H9 (cell line): ENCODE measurements at places on chromosomes 1 and 21. TPM values are rescaled to one million over a fixed set of nuclear protein-coding genes. Genes with fewer than 3 reads are reported as not detected.

Gene WDR64
- not detected in 2 replicates for total RNA-seq

Gene MARK1
- total RNA-seq = 17.5 and 17.8 TPM in 2 replicates

Gene FAM43B
- total RNA-seq = 0.20 and 0.22 TPM in 2 replicates

Gene PRRX1
- not detected in 2 replicates for total RNA-seq

Gene TBX15
- 0.07 TPM in 1 of 2 replicates, not detected in the other for total RNA-seq

Gene CLCA1
- not detected in 2 replicates for total RNA-seq

Gene IVL
- total RNA-seq = not detected in 2 replicates

Gene TRIM63
- total RNA-seq = not detected in 2 replicates

Gene SLC45A3
- 16.7 TPM in 2 replicates for total RNA-seq

DNA sequence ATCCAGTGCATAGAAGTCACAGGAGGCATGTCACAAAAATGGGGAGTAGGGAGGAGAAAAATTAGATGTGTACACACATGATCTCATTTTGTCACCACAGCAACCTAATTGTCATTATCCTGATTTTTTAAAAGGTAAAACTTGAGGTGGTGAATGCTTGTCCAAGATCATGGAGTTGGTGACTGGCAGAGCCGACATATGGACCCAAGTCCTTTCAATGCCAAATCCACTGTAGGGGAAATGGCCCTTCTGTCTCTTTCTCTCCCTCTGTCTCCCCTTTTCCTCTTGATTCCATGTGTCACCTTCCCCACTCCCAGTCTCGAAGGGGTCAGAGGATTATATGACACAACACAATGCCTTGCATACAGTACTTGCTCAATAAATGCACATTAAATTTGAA lies 65.7 kb upstream of the JUN start:
- DNase-seq = no peak
- no peak overlapping the region for H3K4me3 ChIP-seq
- H3K4me1 ChIP-seq = peaks cover 9% of the 10 kb centered on the region
- H3K36me3 ChIP-seq = no peaks in the 10 kb centered on the region

DNA sequence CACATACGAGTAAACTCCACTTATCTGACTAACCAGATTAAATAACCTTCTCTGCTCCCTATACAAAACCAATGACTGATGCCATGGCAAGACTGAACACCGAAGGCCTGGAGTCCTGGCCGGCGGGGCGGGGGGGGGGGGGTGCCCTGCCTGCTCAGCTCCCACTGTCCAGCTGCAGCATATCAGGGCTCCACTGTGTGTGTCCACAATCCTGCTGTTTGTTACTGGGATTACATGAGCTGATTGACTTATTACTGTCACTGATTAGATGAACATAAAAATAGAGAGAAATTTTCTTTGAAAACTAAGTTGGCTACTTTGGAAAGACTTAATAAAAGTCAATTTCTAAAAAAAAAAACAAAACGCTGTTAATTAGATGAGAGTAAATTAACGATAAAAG lies 24.9 kb downstream of the TMEM63A start:
- H3K4me3 ChIP-seq = no peak overlapping the region
- H3K27me3 ChIP-seq = no peaks in the 10 kb centered on the region
- no peaks in the 10 kb centered on the region for H3K4me1 ChIP-seq

DNA sequence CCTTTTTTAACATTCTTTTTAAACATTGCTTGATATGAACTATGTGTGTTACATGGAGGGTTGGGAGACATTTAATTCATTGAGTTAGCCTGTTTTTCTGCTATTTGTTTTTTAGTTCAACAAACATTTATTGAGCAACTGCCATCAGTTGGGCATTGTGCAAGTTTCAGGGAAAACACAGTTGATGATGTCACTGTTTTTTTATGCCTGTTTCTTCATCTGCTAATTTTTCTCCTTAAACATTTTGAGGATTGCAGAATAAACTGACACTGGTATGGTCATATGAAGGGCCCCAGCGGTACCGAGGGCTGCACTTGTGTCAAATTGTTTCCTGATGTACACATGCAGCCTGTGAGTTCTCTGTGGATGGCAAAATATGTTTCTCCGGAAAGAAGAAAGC lies 253.0 kb downstream of the FGGY start:
- no peak overlapping the region for H3K4me3 ChIP-seq
- H3K36me3 ChIP-seq = no peaks in the 10 kb centered on the region
- DNase-seq = no peak

DNA sequence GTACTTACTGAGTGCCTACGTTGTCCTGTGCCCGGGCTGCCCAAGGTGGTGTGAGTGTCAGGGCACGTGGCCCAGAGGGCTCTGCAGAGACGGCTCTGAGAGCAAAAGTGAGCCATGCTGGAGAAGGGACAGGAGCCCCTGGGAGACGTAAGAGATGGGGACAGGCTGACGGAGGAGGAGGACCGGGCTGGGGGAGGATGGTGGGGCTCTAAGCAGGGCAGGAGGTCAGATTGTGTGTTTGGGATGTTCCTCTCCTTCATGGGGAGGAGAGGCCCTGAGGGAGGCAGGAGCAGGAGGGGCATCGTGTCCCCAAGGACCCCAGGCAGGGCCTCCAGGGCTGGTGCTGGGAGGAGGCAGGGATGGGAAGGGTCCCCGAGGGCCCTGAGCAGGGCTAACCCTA lies 158.9 kb downstream of the PCBP3 start:
- no peak for DNase-seq
- no peak overlapping the region for H3K27ac ChIP-seq
- H3K4me3 ChIP-seq = no peak overlapping the region
- H3K36me3 ChIP-seq = no peaks in the 10 kb centered on the region
- H3K4me1 ChIP-seq = no peaks in the 10 kb centered on the region

DNA sequence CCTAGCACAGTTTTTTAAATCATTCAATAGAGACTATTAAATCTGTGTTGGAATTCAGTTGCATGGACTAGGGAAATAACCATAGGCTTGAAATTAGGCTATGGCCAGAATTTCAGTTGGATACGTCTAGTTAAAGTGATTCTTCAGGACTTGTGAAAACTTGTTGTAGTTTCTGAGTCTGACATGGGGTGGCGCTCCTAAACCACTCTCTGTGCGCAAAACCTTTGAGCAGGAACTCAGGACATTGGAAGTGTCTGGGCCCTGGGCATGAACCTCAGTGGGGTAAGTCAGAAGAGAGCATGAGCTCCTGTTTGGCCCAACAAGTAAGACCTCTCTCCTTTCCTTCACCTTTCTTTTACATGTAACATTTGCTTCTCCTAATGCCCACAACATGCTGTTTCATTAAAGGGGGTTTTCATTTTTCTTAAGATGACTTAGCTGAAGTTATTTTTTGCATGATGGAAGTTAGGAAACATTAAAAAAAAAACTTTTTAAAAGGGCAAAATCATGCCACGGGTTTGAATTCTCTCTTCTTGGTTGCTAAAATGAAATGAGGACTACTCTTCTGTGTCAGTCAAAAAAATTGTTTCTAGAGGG lies 17.1 kb upstream of the CCDC190 start:
- H3K27ac ChIP-seq = no peak overlapping the region
- H3K4me1 ChIP-seq = 0 out of 2 replicates have a peak, but pooled peaks cover 2% of the 10 kb centered on the region
- no peaks in the 10 kb centered on the region for H3K36me3 ChIP-seq
- H3K27me3 ChIP-seq = no peaks in the 10 kb centered on the region

- H3K27me3 ChIP-seq = no peaks in the 10 kb centered on the region
- H3K36me3 ChIP-seq = peaks cover 46% of the 10 kb centered on the region
- no peak overlapping the region for H3K4me3 ChIP-seq
- no peak overlapping the region for H3K27ac ChIP-seq
- DNase-seq = no peak
- H3K4me1 ChIP-seq = peaks cover 14% of the 10 kb centered on the region
These were observed 119.2 kb downstream of the SMYD2 start for GRCh38 chr1:214400131-214400530.

DNA sequence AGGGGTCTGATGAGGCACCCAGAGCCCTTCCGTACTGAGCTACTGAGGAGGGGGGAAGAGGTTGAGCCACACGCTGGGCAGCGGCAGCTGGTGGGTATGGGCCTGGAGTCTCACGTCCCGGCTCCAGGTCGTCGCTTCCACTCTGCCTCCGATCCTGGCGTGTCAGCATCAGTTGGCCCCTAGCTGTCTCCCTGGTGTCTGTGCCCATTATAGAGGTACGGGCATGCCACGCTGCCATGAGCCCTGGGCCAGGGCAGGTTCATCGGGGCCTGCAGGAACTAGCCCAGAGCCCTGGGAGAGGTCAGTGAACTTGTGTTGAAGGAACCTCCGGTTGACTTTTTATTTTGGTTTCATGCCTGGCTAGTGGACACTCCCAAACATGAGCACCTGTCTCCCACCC lies 18.2 kb downstream of the COQ8A start:
- no peaks in the 10 kb centered on the region for H3K27me3 ChIP-seq
- no peak for DNase-seq
- no peak overlapping the region for H3K27ac ChIP-seq
- no peak overlapping the region for H3K4me3 ChIP-seq
- no peaks in the 10 kb centered on the region; the same call in 1 of the 2 replicates for H3K4me1 ChIP-seq
- peaks cover 16% of the 10 kb centered on the region for H3K36me3 ChIP-seq

DNA sequence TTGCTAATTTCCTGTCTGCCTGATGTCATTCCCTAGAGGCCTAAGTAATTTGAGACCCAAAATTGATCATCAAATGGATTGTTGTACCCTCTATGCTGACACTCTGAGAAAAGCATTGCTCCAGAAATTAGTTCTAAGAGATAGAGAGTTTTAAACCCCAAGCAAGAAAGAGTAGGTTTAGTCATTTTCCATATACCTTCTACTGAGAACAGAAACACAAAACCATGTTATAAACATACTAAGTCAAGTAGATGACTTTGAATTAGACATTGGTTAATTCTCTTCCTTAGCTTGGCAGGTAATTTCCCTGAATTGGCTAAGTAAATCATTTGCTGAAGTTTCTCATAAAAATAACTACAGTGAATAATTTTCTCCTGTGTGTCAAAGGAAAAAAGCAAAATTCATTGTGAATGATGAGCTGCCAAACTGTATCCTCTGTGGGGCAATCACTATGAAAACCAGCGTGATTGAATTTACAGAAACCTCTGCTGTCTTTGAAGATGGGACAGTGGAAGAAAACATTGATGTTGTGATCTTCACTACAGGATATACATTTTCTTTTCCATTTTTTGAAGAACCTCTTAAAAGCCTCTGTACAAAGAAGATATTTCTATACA lies 20.1 kb downstream of the FMO4 start:
- no peak for DNase-seq
- H3K36me3 ChIP-seq = no peaks in the 10 kb centered on the region
- no peaks in the 10 kb centered on the region; the same call in 1 of the 2 replicates for H3K4me1 ChIP-seq
- no peak overlapping the region for H3K4me3 ChIP-seq
- H3K27ac ChIP-seq = no peak overlapping the region

DNA sequence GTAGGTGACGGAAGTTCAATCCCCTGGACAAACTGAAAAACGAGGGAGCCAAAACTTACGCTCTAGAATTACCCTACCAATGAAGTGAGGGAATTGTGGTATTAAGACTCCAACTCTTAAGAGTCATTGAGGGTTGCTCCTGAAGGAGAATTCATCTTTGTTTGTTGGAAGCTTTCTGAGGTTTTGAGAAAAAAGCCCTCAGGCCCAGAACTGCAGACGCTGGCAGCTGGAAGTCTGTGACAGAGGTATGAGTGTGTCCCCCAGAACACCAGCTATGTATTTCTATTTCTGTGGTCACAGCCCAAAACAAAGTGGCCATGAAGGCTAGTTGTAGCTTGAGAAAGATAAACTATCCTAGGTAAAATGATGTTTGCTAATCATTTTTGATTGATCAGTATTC lies 438.8 kb upstream of the B3GALT2 start:
- H3K27ac ChIP-seq = no peak overlapping the region
- H3K4me3 ChIP-seq = no peak overlapping the region
- no peaks in the 10 kb centered on the region for H3K4me1 ChIP-seq
- no peaks in the 10 kb centered on the region for H3K27me3 ChIP-seq
- no peaks in the 10 kb centered on the region for H3K36me3 ChIP-seq
- no peak for DNase-seq

- H3K4me1 ChIP-seq = peaks cover 8% of the 10 kb centered on the region; the same call in 1 of the 2 replicates
- H3K27me3 ChIP-seq = peaks cover 25% of the 10 kb centered on the region; the same call in 1 of the 2 replicates
- H3K4me3 ChIP-seq = peak overlapping the region; percentile 3; the same call in 1 of the 3 replicates
- H3K36me3 ChIP-seq = peaks cover 14% of the 10 kb centered on the region; the same call in 2 of the 3 replicates
These were observed 2.7 kb downstream of the CAPN2 start for GRCh38 chr1:223714849-223715603.

GRCh38 chr1:23628951-23629387 lies 62.6 kb upstream of the RPL11 start:
- H3K27me3 ChIP-seq = no peaks in the 10 kb centered on the region
- no peaks in the 10 kb centered on the region for H3K36me3 ChIP-seq
- no peak overlapping the region for H3K27ac ChIP-seq
- DNase-seq = no peak
- H3K4me1 ChIP-seq = peaks cover 2% of the 10 kb centered on the region; the same call in 1 of the 2 replicates

- DNase-seq = no peak
- H3K27me3 ChIP-seq = no peaks in the 10 kb centered on the region
- H3K36me3 ChIP-seq = no peaks in the 10 kb centered on the region
- no peak overlapping the region; the same call in 2 of the 3 replicates for H3K4me3 ChIP-seq
These were observed 58.1 kb upstream of the ANGPTL1 start for GRCh38 chr1:178928976-178929375.

DNA sequence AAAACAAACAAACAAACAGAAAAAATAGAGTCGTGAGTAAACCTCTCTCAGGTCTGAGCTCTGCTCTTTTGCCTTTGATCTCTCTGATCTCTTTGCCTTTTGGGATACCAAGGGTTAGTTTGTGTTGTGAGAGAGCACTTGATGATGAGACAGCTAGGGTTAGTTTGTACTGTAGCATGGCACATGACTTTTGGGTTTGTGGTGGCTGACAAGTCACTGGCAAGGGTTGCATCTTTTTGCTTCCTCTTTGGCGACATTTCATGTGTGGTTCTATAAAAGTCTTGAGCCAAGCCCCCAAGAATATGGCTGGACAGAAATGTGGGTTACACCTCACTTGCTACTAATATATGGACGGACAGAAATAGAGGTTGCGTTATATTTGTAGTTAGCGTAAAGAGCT lies 60.5 kb downstream of the TESK2 start:
- H3K4me3 ChIP-seq = no peak overlapping the region
- H3K4me1 ChIP-seq = no peaks in the 10 kb centered on the region
- H3K27ac ChIP-seq = no peak overlapping the region
- DNase-seq = no peak
- no peaks in the 10 kb centered on the region for H3K36me3 ChIP-seq
- no peaks in the 10 kb centered on the region for H3K27me3 ChIP-seq

DNA sequence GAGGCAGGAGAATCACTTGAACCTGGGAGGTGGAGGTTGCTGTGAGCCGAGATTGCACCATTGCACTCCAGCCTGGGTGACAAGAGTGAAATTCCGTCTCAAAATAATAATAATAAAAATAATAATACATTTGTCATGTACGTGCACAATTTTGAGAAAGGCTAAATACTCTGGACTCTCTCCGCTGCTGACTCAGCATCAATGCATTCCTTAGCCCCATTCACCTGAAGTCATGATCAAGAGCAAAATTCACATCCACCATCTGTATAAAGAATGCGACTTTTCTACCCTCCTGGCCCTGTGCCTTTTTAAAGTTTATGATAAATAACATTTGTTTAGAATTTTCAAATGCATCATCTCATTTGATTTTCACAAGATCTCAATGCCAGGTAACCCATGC lies 35.5 kb upstream of the MAP1LC3C start:
- no peak overlapping the region for H3K27ac ChIP-seq
- no peaks in the 10 kb centered on the region for H3K4me1 ChIP-seq
- DNase-seq = no peak
- no peak overlapping the region for H3K4me3 ChIP-seq

- H3K4me3 ChIP-seq = no peak overlapping the region
- H3K27me3 ChIP-seq = no peaks in the 10 kb centered on the region
- H3K36me3 ChIP-seq = peaks cover 73% of the 10 kb centered on the region
- DNase-seq = no peak
- H3K4me1 ChIP-seq = no peaks in the 10 kb centered on the region
- no peak overlapping the region for H3K27ac ChIP-seq
These were observed 19.3 kb downstream of the SLC19A1 start for GRCh38 chr21:45522986-45523385.

GRCh38 chr1:98870959-98871903 lies 133.4 kb downstream of the PLPPR5 start:
- no peaks in the 10 kb centered on the region for H3K4me1 ChIP-seq
- H3K27me3 ChIP-seq = no peaks in the 10 kb centered on the region
